ENCODE measurements at places on chromosomes 5 and 9.
A peak's percentile ranks its signal among the peaks of the same experiment; 100 is the strongest.

GRCh38 chr5:132447196-132447595 lies 43.4 kb downstream of the IRF1 start:
- no peak for DNase-seq

DNA sequence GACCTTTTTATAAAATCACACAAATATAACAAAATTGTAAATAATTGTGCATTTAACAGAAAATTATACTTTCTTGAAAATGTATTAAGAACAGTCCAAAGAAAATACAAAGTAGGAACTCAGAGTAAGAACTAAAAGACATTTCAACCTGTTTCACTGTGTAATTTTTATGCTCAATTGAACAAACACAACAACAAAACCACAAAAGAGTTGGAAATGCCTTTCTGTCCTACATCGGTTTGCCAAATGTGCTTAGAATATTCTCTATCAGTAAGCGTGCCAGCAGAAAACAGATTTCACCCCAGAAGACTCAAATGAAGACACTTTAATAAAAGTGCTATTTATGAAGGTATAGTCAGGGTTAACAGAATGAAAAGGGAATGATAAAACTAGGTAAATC lies 592.1 kb downstream of the PRELID2 start:
- no peak for DNase-seq

DNA sequence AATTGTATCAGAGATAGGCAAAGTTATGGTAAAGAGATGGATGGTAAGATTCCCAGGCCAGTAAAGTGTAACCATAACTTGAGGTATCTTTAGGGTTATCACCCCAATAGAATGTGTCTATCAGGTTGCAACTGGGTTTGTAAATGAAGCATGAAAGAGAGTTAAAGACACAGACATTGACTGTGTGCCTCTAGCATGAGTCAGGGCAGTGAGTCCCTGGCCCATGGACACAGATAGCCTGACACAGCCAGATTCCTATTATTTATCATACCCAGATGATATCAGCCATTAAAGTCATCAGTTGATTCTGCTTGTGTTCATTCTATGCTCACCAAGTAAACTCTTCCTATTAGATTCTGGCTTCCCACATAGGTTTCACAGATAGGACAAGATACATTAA lies 33.5 kb upstream of the SNAPC3 start:
- no peak for DNase-seq

DNA sequence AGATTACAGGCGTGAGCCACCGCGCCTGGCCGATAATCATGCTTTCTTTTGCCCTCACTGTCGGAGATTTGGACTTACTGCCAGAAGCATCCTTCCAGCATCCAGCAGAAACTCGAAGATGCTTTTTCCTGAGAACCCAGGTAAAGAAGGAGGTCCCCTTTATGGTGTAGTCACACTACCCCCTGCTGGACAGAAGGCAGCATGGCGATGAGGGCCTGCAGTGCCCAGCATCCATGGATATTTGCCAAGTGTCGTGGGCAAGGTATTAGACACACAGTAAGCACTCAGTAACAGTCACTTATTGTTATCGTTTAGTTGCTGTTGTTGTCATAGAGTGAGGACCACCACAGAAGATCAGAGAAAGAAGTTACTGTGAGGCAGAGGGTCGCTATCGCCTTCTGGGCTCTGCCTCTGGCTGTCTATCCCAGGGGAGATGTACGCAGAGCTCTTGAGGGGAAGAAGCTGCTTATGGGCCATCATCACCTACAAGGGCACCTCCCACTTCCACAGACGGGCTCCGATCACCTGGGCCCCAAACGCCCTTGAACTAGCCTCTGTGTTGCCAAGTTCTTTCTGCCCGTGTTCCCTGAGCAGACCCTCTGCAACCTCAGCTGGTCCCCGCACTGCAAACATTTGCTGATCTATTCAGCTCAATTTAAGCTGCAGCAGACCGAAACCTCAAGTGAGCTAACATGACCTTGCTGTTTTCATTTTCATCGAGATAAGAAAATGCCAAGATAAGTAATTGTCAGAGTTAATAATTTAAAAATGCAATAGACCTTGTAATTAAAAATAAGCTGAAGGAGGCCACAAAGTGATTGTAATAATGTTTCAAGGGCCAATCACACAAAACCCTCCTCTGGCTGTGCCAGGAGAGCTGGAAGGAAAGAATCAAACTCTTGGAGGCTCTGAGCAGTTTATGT lies 23.9 kb downstream of the C5orf15 start:
- peak; percentile 73 for DNase-seq

DNA sequence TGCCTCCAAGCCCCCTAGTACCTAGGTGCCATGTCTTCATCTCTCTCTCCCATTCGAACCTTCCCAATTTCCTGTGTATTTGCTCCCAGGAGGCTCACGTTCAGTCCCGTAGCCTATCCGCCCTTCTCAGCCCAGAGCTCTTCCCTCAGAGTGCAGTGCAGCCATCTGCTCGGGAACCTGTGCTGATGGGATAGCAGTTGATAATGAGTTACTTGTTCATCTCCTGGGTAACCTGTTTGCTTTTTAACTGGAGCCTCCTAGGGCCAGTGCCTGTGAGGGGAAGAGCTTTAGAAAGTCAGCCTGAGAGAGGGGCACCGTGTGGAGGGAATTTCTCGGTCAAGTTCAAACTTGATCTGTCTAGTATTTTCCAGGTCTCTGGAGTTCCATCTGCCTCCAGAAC lies 229.8 kb upstream of the IL12B start:
- no peak for DNase-seq

- no peak for DNase-seq
These were observed 89.2 kb downstream of the TEK start for GRCh38 chr9:27198190-27198589.

GRCh38 chr5:3778000-3778550 lies 182.4 kb downstream of the IRX1 start:
- DNase-seq = no peak

DNA sequence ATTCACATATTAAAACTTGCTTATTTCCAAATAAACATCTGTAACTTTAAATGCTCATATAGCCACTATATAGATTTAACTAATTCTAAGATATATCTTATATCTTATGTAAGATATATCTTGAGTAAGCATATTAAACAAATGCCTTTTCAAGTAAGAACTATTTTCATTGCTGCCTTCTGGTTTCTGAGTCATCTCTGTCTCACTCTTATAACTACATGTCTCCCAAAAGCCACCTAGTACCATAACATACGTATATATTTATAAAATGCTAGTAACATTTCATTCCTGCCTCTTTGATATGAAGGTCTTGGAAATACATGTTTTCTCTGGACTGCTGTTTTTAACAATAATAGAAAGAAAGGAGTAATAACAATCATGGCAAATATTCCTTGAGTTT lies 429.5 kb downstream of the DTWD2 start:
- DNase-seq = no peak

GRCh38 chr5:132369474-132370180 lies at the start of gene SLC22A5:
Gene SLC22A5 (plus strand): TSS chr5:132369710. CDS start chr5:132369973, 263 bp downstream.
- peak; percentile 80 for DNase-seq

- no peak for DNase-seq
These were observed 1639.4 kb upstream of the C9orf72 start for GRCh38 chr9:29212397-29213387.

DNA sequence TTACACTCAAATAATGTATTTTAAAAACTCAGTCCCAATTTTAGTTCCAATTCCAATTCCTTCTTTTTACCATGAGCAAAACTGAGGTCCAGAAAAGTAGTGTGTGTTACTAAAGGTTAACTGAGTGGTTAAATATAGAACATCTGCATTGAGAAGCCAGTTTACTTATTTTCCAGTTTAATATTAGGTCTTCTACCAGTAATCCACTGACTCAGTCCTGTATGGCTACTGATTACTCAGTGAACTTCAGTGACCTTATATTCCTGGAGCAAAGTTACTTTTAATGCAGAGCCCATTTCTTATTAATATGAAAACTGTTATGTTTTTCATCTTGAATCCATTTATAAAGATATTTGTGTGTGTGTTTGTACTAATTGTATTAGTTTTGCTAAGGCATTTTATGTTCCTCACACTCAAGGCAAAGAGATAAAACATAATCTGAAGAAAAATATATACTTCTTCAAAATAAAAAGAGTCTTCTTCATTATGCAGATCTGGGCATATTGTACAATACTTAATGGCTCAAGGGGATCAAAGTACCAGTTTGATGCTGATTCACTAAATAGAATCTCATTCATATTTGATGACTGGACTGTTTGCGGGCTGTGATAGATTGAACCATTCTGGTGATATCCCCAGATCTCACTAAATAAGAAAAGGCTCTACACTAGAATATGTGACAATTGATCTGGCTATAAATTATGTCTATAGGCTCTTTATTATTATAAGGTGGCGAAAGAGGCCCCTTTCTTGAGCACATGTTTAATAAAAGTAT lies 60.8 kb downstream of the DMXL1 start:
- DNase-seq = no peak

DNA sequence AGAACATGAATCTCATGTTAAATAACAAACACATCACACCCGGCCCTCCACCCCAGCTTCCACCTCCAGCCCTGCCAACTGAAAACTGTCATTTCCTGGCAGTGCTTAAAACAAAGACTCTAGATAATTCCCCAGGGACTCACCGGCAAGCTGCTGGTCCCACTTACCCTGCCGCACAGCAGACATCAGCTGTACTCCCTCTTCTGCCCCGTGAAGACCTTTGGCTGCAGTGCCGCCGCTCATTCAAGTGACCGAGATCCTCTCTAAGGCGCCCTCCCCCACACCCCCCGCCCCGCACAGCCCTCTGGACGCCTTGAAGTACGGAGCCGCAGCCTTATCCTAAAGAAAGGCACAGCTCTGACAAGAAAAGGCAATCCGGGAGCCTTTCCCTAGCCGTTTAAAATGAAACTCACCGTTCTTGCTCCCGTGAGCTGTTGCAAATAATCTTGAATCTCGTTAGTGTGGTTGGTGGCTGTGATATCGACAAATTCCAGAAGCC lies 434 bp downstream of the GLRX start:
- DNase-seq = no peak

DNA sequence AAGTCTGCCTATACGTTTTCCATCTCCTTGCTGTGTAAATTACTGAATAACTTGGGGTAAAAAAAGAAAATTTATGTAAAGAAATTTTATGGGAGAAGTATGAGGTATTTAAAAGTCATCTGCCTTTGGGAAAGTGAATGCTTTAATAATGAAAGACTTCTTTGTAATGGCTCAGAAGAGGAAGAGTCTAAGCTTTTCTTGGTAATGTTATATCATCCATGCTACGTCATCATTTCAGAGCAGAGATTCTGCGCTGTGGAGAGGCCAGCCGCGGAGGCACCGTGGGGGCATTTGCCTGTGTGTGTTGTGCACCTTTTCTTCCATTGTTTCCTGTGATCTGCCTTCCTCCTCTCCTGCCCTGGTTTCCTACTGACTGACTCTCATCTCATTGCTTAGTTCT lies 78.2 kb downstream of the GOLM1 start:
- DNase-seq = no peak

DNA sequence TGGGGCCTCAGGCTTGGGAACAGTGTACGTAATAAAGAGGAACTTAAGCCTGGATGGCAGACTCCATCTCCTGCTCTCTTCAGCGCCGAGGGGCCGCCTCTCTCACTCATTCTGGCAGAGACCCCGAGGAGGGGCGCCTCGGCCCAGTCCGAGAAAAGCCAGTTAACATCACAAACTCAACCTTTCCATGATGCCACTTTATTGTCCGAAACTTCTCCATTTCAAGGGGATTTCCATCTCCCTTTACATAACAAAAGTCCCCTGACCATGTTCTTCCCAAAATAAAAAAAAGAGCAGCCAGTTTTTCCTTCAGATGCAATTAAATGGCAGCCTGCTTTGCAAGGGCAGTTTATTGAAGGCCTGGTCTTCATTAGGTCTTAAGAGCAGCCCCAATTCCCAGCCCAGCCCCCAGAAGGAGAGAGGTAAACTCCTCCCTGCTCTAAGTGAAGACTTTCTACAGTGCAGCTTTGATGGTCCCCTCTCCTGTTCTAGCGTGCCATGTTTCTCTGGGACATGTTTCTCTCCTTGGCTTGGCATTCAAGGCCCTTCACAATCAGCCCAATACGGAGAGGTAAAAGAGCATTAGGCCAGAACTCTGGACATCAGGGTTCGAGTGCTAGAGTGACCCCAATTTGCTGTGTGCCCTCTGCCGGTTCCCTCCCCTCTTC lies 19.5 kb upstream of the RAB14 start:
- no peak for DNase-seq

- DNase-seq = no peak
These were observed 1.6 kb upstream of the MARCHF6 start for GRCh38 chr5:10351919-10352318.

GRCh38 chr9:75906531-75906930 lies 16.1 kb downstream of the PCSK5 start:
- DNase-seq = no peak

GRCh38 chr5:9059920-9060691 lies 485.8 kb downstream of the SEMA5A start:
- no peak for DNase-seq

Data from stimulated activated CD8-positive, alpha-beta memory T cell treated with anti-CD3 and anti-CD28 coated beads, Interleukin-4, amount 100 ng/mL, for 48 hours (primary cell).